GM23248 (cell line): ENCODE measurements at places on chromosomes 2 and 18. TPM values are rescaled to one million over a fixed set of nuclear protein-coding genes. Genes with fewer than 3 reads are reported as not detected.

Gene MPPE1
- total RNA-seq, result 25.6 and 34.8 TPM in 2 replicates

Gene CYRIA
- not detected in 2 replicates for total RNA-seq

Gene ABHD3
- total RNA-seq, result 2.3 and 3.4 TPM in 2 replicates

Gene ALKAL2
- not detected in 2 replicates for total RNA-seq

Gene GTF3C2
- 22.6 and 43.1 TPM in 2 replicates for total RNA-seq

Gene ASB18
- not detected in 2 replicates for total RNA-seq

Gene APOB
- total RNA-seq, result not detected in 2 replicates

Gene ZSWIM2
- total RNA-seq, result not detected in 2 replicates

Gene SPP2
- total RNA-seq, result not detected in 2 replicates

Gene HES6
- 0.86 and 0.89 TPM in 2 replicates for total RNA-seq

Gene ARHGAP28
- total RNA-seq, result 0.63 TPM in 1 of 2 replicates, not detected in the other
